ENCODE measurements at places on chromosomes 7 and 10.

DNA sequence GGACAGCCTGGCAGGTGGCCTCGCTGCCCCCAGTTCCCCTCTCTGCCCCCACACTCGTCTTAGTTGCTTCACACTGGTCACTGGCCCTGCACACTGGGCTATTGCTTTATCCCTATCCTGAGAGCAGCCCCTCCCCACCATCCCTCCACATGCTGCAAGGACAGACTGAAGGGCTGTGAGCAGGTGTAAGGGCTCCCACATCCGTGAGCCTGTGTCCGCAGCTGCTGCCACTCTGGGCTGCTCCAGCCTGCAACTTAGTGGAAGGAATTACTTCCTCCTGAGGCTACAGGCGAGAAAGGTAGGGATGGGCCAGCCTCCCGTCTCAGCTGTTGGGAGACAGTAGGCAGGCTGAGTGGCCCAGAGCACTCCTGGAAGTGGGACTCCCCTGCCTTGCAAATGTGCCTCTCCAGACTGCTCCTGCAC is 3.8 kb downstream of the RARRES2 start:
- no peak for DNase-seq

DNA sequence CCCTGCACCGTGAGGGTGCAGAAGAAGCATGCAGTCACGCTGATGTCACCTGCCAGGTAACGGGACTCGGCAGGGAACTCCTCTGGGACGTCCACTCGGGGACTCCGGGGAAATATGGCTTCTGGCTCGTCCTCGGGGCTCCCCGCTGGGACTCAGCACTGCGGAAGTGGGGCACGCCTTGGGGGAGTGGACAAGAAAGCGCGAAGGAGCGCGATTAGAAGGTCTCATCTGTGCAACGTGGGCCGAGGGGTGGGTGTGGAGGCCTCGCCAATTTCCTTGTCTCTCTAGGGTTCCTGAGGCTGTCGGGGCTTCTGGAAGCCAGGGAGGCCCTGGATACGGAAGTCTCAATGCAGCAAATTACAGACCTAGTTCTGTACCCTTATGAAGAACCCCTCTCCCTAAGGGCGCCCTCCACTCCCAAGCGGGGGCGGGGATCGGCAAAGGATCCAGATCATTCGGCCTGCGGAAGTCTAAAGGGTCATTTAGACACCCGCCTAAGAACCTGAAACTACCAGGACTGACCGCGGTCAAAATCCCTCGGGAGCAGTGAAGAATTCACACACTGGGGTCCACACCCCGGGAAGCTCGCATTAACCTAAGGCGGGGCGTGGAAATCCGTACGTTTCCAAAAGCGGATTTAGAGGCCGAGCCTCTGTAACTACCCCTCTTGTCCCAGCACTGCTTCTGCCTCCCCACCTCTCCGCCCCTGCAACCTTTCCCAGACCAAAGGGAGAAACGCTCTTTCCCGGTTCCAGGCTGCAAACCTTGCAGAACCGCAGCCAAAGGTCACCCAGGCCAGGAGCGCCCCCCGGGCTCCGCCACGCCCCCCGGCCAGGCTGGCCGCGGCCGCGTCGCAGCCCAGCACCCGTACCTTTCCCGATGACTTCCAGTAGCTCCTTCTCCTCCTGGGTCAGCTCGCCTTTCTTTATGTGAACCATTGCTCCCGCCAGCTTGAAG is 640 bp downstream of the ANKMY2 start:
- no peak for DNase-seq

DNA sequence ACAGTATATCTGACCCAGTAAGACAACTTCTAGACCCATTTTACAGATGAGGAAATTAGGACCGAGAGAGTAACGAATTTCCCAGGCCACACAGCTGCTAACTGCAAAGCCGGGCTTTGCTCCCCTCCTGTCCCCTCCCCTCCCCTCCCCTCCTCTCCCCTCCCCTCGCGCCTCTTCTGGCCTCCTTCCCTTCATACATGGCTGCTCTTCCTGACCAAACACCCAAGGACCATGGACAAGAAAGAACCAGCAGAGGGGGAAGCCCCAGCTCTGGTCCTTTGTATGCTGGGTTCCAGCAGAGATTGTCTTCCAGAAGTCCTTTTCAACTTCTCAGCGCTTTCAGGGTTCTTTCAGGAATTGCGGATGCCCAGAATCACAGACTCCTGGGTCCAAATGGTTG is 3.6 kb upstream of the TMEM72 start:
- DNase-seq = no peak

DNA sequence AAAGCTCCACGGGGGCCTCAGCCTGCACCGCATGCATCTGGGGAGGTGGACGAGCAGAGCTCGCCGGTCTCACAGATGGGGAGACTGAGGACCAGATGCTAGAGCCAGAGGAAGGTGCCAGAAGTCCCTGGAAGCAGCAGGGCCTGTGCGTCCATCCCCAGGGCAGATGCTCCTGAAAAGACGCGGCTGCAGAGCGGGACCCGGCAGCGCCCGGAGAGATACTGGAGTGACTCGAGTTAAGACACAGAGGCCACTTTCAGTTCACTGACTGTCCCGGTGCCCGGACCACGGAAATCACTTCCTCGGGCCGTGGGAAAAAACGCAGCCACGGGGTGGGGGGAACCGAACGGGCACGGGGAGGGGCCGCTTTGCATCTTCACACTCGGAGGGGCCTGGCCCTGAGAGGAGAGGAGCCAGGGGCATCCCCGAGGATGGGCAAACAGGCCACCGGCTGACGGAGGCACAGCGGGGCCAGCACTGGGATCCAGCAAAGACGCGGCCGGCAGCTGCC is 85.4 kb downstream of the FOXL3 start:
- DNase-seq = no peak
